Stimulated activated CD4-positive, alpha-beta T cell treated with anti-CD3 and anti-CD28 coated beads, Interleukin-2, amount 100 ng/mL, for 24 hours (primary cell): ENCODE measurements at places on chromosomes 5 and 9.

GRCh38 chr9:94911211-94911610, 184.7 kb downstream of the AOPEP start:
- no peak for DNase-seq

GRCh38 chr5:79047199-79047598, 22.3 kb downstream of the DMGDH start:
- DNase-seq = no peak

- DNase-seq = no peak
Measured at GRCh38 chr5:152164860-152165259, 240.2 kb upstream of the GLRA1 start.

- no peak for DNase-seq
Measured at GRCh38 chr5:144144956-144145751, 25.3 kb downstream of the YIPF5 start.

DNA sequence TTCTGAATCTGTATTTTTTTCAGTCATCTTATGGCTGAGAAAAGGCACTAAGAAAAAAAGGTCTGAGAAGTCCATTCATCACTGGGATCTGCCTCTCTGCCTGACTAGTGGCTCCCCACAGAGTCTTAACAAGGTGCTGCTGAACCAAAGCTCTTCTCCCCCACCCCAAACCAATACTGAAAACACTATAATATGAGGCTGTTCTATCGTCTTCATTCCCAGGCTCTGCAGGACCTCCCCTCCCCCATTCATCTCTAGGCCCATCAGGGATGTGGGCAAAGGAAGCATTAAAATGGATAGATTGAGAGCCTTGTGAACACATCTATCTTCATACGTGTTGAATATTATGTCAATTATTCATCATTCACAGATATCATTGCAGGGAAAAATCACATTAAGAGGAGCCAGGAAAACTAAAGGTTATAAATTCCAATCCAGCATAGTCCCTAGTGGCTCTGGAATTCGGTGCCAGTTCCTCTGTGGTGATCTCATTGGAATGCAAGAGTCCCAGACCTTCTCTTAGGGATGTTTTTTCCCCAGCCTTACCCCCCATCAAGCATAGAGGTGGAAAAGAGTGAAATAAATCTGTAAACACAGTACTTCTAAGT, 44.3 kb upstream of the GPR151 start:
- no peak for DNase-seq

DNA sequence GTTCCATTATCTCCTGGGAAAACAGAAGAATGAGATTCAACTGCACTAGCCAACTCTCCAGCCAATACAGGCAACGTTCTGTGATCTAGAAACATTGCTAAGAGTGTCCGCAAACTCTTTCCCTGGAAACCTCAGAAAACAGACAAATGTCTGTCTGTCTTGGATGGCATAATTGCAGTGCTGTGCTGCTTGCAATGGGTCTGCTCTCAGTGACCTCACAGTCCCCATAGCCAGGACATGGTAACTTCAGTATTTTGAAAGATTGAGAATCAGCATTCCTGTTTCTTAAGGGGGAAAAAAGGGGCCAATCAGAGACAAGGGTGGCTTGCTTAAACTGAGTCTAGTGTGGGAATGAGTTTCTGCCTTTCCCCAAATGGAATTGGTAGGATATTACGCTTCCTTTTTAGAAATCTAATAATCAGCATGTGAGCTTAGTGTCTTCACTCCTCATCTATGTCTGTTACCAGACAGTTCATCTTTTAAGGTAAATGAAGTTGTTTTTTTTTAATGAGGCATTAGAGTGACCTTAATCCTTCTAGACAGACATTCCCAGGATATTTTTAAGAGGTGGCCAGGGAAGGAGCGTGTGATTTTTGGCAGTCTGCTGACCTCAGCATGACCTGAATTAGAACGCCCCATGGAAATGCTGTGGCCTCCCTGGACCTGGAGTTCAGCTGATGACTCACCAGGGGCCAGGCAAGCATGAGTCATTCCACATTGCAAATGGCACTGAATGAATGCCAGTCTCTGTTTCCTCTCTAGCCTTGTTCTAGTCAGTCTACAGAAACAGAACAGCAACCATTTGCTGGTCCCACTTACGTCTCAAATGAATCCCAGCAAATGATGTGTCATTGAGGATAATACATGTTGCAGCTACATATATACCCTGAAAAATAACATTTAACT, 210.2 kb upstream of the ACTBL2 start:
- no peak for DNase-seq

GRCh38 chr5:8561854-8562253, 692.9 kb downstream of the MTRR start:
- DNase-seq = no peak

GRCh38 chr9:78118742-78119473, 87.3 kb upstream of the GNAQ start:
- no peak for DNase-seq

DNA sequence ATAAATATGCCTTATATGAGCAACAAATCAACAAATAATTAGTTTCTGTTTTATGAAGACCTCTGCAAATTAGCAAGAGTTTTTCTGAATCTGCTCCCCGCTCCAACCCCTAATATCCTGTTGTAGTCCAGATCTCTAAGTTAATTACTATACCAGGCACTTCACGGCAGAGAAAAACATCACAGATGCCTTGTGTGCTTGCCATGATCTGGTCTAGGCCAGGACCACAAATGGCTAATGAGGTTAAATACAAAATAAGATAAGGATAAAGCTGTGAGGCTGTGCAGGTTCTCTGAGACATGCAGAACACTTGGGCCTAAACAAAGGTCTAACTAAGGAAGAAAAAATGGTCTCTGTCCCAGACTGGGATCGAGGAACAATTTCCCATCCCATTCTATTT, 150.8 kb downstream of the SLIT3 start:
- DNase-seq = no peak

GRCh38 chr5:148418511-148418910, 34.8 kb downstream of the FBXO38 start:
- DNase-seq = no peak

DNA sequence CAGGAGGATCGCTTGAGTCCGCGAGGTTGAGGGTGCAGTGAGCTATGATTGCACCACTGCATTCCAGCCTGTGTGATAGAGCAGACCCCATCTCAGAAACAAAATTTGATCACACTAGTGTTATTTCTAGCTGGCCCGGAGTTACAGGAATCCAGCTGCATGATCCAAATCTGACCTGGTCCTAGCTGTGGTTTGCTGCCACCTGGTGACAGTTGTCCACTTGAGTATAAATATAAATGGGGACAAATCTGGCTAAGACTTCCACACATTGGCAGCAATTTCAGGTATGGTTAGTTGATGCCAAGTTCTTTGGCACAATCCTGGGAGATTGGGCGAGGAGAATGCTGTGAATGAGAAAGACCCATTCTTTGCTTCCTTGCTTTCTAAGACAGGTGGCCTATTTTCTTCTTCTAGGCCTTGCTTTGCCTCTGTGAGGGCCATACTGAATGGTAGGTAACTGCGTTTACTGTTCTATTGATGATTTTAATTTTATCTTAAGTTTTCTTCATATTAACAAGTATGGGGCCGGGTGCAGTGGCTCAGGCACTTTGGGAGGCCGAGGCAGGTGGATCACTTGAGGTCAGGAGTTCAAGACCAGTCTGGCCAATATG, 35.4 kb downstream of the UBE2R2 start:
- peak; percentile 55 for DNase-seq

- no peak for DNase-seq
Measured at GRCh38 chr5:94522117-94522516, 96.3 kb downstream of the KIAA0825 start.

DNA sequence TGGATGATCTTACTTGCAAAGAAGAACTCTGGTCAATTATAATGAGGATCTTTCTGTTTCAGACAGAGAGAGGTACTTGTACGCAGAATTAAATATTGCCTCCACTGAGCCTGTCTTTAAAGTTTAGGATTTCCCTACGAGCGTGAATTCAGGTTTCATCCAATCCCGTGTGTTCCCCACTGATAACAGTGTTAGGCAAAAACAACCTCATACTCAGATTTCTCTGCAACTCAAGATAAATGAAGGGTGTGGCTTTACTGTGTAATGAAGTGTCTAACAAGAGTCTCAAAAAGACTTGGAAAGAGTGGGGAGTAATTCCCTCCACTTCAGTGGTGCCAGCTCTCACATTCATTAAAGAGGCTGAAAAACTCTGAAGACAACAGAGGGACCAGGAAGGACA, 53.2 kb upstream of the ACO1 start:
- DNase-seq = no peak

DNA sequence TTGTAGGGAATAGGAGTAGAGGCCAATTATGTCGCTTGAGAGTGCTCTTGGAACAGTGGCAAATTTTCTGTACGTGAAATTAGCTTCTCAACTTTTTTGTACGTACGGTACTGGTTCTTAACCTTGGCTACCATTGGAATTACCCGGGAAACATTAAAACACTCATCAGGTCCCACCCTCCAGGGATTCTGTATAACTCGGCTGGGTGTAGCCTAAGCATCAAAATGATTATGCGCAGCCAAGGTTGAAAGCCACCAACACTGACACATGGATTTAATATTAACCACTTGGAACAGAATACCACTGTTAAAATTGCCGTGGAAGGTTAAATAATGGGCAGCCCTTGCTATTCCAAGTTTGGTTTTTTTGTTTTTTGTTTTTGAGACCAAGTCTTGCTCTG, 17.4 kb downstream of the DNAJA1 start:
- DNase-seq = no peak

GRCh38 chr5:179472174-179472573, 78.2 kb upstream of the RUFY1 start:
- DNase-seq = no peak

DNA sequence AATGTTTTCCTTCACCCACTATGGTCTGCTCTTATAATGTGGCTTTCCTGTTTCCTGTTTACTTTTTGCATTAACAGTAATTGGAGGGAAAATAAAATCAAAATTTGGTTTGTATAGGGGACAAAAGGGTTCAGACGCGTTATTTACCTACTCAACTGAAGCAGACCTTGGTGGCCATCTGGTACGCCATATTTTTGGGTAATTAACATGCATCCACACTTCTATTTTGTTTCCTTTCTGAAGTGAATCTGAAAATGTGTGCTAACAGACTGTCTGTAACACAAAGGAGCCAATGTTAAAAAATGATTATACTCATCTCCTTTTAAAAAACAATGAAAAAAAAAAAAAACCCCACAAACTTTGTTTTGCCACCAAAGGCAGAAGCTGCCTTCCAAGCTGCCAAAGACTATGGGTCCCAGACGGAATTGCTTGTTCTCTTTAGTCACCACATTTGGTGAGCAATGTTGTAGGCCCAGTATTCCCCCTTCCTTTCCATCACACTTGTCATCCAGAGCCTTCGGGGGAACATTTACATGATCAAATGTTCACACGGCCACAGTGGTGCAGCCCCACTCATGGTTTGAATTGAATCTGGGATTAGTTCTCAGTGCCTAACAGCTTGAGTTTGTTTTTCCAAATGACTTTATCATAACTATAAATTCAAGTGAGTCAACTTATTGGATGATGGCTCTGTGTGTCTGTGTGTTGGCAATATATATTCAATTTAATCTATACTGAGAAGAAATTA, 323.7 kb upstream of the CD180 start:
- DNase-seq = no peak

DNA sequence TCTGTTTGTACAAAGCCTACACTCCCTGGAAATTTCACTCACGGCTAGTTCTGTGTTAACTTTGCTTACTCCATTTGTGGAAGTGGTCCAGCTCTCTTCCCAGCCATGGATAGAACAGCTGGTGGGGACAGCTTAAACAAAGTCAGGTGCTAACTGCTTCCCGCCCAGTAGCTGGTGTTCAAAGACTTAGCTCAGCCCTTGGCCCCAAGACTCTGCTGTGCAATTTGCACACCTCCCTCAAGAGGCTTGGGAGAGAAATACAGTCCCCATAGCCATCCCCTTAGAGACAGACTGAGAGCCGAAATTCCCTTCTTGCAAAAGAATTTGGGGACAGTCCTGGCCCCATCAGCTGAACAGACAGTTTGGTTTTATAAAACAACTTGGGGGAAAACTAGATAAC, 73.8 kb upstream of the RAI14 start:
- DNase-seq = no peak

- no peak for DNase-seq
Measured at GRCh38 chr5:169063316-169063953, 237.5 kb downstream of the SLIT3 start.

DNA sequence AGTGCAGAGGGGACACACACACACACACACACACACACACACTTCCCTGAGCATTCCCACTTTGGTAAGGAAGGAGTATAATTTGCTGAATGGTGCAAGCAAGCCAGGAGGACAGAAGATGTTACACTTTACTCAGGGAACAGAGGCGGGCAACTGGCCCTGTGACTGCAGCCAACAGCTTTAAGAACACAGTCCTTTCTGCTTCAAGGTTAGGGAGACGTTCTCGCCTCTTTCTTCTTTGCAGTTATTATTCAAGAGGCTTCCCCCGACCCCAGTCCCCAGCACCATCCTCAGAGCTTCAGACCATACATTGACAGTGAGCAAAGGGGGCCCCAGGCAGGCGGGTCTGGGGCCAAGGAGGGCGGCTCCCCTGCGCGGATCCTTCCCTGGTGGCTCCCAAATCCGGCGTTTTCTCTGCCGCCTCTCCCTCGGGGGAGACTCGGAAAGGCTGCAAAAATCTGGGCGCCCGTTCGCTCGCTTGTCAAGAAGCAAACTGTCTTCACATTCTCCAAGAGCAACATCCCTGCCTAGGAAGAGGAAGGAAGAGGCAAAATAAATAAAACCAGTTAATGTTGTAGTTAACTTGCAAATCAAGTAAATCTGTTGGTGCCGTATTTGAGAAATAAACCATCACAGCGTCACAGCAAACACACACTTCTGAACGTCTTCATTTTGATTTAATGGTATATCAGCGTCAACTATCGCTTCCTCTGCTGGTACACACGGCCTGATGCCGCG, 3.8 kb upstream of the LHX2 start:
- no peak for DNase-seq
